Mucosa of descending colon (tissue), 3 donors: ENCODE measurements at places on chromosomes 4 and X.

DNA sequence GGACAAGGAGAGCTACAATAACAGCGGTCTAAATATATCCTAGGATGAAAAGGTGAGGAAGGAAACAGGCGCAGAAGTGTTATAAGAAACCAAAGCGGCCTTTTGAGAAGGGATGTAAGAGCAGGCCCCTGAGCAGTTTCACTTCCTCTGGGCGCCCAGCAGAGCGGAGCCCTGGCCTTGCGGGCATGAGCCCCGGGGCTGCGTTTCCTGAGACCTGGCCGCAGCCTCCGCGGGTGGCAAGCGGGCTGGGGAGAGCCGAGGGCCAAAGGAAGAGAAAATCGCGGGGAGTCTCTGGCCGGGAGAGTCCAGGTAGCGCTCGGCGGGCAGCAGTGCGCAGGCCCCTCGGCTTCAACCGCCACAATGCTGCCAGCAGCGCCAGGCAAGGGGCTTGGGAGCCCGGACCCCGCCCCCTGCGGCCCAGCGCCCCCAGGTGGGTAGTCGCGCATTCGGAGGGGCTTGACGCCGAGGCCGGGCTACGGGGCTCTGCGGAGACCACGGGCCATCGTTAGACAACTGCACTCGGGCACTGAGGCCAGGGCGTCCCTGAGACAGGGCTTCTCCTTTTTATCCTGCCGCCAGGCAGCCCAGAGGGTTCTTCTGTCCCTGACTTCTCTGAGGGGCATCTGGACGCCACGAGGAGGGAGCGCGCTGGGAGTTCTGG, at the start of gene BANK1:
Gene BANK1, plus strand, starts transcription at position 210 of the 661 bp plus-strand sequence. Its CDS starts 151 bp downstream, at position 361.
- peak; percentile 56 for DNase-seq

- DNase-seq: no peak
These were observed 147.2 kb upstream of the BCOR start for GRCh38 chrX:40244980-40245379.

GRCh38 chr4:156778606-156779005, 193.0 kb downstream of the PDGFC start:
- no peak for DNase-seq

GRCh38 chr4:116702949-116703348, 382.4 kb downstream of the TRAM1L1 start:
- DNase-seq: no peak

DNA sequence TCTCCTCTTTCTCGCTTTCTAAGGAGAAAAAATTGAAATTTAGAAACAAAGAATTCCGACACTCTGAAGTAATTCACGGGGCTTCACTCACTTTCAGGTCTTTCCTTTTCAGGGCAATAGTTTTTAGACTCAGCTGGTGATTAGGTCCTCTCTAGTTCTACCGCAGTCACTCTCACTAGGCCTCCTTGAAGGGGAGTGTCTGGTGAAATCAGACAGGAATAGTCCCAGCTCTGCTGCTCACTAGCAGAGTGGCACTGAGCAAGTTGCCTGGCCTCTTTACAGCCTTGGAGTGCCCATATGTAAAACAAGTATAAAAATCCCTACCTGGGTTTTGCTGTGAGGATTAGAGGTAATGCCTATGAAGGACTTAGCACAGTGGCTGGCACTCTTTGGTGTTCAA, 64.1 kb downstream of the NEUROG2 start:
- DNase-seq: no peak

GRCh38 chr4:163085085-163085484, 81.6 kb downstream of the NAF1 start:
- DNase-seq: no peak

- DNase-seq: no peak
These were observed 100.0 kb downstream of the DOCK11 start for GRCh38 chrX:118595501-118596042.

- no peak for DNase-seq
These were observed 374.8 kb downstream of the GPAT3 start for GRCh38 chr4:83910693-83911092.

- no peak for DNase-seq
These were observed 1056.2 kb downstream of the DMD start for GRCh38 chrX:32155044-32155638.

GRCh38 chr4:101009471-101009870, 337.9 kb downstream of the PPP3CA start:
- no peak for DNase-seq

GRCh38 chrX:29561417-29561816, 653.9 kb upstream of the MAGEB2 start:
- DNase-seq: no peak

DNA sequence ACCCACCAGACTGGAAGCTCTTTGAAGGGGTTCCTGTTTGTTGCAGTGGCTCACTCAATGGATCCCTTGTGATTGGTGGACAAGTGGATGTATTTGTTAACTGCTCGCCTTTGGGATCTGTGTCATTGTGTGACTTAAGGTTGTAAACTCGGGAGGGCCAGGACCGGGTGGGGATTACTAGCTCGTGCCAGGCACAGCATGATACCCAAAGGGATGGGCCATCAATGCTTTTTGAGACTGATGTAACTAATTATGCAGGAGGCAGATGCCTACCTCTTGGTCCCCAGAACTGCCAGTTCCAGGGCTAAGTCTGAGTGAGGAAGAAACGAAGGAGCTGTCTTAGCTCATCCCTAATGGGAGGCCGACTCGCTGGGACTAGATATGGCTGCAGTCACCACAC, 27.7 kb downstream of the UTP14A start:
- DNase-seq: no peak

DNA sequence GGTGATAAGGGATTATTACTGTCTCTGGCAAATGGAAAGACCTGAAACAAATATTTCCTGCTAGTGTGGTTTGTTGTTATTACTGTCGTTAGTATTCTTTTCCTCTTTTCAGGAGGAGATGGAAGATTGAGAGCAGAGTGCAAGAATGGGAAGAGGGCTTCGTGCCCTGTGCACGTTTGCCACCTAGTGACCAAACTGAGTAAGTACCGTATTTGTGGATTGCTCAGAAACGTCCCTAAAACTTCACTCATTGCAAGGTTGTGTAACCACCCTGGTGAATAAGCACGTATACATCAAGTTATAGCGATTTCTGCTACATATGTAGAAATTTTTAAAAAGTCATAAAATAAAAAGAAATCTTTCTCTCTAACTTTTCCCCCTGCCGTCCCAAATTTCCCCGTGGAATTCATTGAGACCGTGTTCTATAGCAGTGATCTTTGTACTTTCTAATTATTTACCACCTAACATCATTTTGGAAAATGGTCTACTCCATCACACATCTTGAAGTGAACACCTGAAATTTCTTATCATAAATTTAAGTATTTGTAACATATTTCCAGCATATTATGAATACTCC, 24.3 kb downstream of the LINC00632 start:
- peak; percentile 1 for DNase-seq

DNA sequence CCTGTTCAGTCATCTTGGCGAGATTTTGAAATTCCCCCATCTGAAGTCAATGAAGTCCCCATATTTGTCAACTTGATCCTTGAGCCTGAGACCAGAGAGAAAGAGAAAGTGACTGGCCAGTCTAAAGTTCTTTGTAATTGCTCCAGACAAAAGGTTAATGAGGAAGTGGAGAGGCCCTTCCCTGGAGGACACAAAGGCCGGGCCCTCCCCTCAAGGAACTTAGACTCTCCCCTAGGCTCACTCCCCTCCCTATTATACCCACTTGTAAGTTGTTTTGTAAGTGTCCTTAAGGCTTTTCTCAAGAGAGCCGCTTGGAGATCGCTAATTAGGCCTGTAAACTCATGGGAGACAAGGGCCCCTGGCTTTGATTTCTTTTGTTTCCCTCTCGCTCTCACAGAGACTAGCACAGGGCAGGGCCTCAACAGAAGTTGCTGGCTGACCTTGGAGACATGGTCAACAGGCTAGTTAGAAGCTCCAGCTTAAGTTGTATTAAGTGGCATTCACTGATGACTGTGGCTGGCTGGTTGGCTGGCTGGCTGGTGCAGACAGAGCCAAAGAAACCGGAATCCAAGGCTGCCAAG, 20.3 kb upstream of the GPC4 start:
- no peak for DNase-seq

- DNase-seq: no peak
These were observed 235.1 kb downstream of the PPARGC1A start for GRCh38 chr4:23654791-23655190.

DNA sequence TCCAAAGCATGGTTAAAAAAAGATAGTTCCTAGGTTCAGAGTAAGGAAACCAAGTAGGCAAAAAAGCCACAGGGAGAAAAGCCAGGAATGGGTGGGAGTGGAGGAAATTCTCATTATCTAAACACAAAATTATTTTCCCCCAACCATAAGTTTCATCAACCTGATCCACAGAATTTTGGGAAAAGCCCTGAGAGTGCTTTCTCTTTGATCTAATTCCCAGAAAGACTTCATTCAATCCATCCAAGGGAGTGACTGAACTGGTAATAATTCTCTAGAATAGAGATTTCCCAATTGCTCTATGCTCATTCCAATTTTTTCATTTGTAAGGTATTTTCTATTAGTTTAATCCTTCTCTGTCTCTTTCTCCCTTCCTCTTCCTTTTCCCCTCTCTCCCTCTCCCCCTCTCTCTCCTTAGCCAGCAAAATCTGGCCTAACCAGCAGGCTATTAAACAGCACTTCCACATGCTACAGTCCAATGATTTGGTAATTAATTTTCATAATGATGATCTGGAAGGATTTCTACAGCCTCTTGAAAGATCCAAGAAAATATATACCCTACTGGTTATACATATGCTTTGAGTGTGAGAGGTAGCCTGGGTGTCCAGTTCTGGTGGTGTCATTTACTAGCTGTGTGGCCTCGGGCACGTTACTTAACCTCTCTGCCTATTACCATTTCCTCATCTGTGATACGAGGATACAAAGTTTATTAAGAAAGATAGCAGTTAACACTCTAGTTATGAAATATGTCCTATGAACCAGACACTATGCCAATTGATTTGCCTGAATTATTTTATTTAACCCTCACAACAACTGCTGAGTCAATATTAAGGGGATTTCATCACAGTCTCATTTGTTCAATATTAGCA, 251.5 kb upstream of the RASGEF1B start:
- DNase-seq: no peak
